ENCODE measurements at places on chromosomes 3 and 15. TPM values are rescaled to one million over a fixed set of nuclear protein-coding genes. Genes with fewer than 3 reads are reported as not detected.

The THBS1 gene
- total RNA-seq: 0.91 TPM

The C3orf70 gene
- 0.07 TPM for total RNA-seq

The SLC9C1 gene
- total RNA-seq: 0.28 TPM

The B3GNT5 gene
- total RNA-seq: 0.26 TPM

The NCK1 gene
- total RNA-seq: 37.4 TPM

The ABHD10 gene
- 45.2 TPM for total RNA-seq

The EDEM1 gene
- total RNA-seq: 79.0 TPM

The PLSCR5 gene
- not detected for total RNA-seq

The SLC28A1 gene
- total RNA-seq: not detected
